Right forelimb (tissue), 1 donor: ENCODE measurements at places on chromosomes 5 and 9.

DNA sequence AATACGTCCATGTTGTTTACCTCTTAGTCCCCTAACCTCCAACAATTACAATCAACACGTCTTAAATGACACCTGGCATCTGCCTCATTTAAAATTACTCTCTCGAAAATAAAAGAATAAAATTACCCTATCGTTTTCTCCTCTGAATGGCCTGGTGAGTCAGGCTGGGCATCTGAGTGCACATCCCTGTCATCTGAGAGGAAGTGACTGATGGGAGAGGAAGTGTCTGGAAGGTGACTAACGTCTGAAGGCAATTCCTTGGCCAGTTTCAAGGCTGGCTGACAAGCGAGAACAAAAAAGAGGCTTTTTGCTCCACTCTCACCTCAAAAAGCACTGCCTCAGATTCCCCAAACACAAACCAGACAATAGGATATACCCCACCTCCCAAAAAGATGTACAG, 57.7 kb downstream of the MAPKAP1 start:
- no peak for DNase-seq

- no peak for DNase-seq
Measured at GRCh38 chr5:167665841-167666375, 625.5 kb upstream of the WWC1 start.

DNA sequence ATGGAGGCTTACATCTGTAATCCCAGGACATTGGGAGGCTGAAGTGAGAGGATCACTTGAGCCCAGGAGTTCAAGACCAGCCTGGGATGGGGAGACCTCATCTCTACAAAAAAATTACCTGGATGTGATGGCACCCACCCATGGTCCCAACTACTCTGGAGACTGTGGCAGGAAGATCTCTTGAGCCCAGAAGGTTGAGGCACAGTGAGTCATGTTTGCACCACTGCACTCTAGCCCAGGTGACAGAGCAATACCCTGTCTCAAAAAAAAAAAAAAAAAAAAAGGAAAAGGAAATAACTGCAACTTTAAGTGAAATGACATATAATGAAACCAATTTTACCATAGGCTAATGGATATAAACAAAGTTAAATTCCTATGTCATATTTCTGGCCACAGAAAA, 152.1 kb upstream of the DHFR start:
- DNase-seq: no peak

DNA sequence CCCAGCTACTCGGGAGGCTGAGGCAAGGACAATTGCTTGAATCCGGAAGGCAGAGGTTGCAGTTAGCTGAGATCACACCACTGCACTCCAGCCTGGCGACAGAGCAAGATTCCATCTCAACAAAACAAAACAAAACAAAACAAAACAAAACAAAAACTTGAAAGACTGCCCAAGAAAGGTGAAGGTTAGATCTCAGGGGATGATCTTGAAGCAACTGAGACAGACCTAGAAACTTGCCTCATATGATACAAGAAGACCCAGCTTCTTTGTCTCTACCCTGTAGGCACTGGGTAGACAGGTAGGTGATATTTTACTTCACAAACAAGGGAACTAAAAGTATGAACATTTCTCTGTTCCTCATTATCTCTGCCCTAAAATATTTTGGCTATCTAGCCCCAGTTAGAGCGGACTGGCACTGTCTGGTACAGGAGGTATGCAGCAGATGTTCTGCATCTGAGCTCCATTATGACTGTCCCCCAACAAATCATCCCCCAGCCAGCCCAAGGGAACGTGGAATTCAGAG, 26.3 kb upstream of the SHOC1 start:
- no peak for DNase-seq
